ENCODE measurements at places on chromosomes 4 and X.

- no peak for DNase-seq
Measured at GRCh38 chr4:128986019-128986418, 107.3 kb downstream of the SCLT1 start.

- no peak for DNase-seq
Measured at GRCh38 chr4:113618205-113618604, 143.3 kb downstream of the CAMK2D start.

GRCh38 chr4:68865188-68865638 lies 49.4 kb downstream of the UGT2B10 start:
- DNase-seq, result no peak

DNA sequence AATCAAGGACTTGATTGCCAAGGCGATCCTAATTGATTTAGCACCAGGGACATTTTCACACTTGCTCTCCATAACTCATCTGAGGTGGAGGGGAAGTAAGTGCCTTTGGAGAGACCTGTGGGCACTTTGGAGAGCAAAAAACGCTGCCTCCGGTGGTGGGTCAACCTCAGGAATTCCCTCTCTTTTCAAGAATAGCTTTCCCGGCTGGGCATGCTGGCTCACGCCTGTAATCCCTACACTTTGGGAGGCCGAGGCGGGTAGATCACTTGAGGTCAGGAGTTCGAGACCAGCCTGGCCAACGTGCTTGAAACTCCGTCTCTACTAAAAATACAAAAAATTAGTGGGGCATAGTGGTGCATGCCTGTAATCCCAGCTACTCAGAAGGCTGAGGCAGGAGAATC lies 49.2 kb downstream of the PRPS1 start:
- DNase-seq, result no peak

DNA sequence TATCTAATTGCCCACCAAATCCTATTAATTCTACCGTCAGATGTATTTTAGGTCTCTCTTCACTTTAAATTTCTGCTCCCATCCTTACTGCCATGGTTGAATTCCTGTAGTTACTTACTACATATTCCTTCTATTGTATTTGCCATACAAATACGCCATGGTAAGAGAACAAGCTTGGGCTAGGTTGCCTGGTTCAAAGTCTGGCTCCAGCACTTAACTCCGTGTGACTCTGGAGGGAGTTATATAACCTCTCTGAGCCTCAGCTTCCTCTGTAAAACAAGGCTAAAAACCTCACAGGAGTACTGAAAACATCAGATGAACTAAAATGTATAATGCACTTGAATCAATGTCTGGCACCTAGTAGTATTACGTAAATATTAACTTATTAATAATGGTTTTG lies 260.3 kb upstream of the RPS6KA3 start:
- DNase-seq, result no peak

- DNase-seq, result no peak
Measured at GRCh38 chr4:36609661-36610060, 328.2 kb downstream of the DTHD1 start.

- no peak for DNase-seq
Measured at GRCh38 chr4:174749091-174749490, 80.0 kb downstream of the GLRA3 start.

GRCh38 chr4:101993002-101993841 lies 202.7 kb downstream of the BANK1 start:
- DNase-seq, result no peak

GRCh38 chr4:38818441-38818976 lies 13.9 kb upstream of the TLR1 start:
- DNase-seq, result no peak

DNA sequence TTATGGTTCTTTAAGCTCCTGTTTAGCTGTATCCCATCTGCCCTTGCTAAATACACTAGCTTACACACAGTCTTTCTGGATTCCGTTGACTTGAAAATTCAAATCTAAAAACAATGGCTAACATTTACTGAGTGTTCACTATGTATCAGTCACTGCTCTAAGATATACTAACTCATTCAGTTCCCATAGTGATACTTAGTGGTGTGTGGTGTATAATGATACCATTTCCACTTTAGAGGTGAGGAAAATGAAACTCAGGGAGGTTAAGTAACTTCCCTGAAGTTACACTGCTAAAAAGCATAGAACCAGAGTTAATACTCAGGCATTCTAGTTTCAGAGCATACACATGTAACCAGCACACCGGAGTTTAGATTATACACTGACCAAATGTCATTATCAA lies 762.0 kb downstream of the GRID2 start:
- no peak for DNase-seq

GRCh38 chr4:108519208-108519833 lies 101.1 kb upstream of the RPL34 start:
- no peak for DNase-seq

DNA sequence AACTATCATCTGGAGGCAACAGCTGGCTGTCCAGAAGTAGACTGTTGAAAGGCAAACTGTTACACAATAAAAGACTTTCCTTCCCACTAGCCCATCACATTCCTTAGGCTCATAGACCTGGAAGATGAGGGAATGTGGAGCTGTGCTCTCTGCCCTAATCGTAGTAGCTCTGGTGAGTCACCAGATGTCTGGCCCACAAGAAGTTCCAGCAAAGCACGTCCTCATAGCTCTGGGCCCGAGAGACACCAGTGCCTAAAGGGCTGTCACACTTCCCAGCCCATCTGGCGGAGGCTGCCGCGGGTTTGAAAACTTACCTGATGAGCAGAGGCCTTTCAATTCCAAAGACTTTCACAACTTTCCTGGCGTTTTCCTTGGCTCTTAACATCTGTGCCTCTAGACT lies 81.7 kb upstream of the STOX2 start:
- no peak for DNase-seq

DNA sequence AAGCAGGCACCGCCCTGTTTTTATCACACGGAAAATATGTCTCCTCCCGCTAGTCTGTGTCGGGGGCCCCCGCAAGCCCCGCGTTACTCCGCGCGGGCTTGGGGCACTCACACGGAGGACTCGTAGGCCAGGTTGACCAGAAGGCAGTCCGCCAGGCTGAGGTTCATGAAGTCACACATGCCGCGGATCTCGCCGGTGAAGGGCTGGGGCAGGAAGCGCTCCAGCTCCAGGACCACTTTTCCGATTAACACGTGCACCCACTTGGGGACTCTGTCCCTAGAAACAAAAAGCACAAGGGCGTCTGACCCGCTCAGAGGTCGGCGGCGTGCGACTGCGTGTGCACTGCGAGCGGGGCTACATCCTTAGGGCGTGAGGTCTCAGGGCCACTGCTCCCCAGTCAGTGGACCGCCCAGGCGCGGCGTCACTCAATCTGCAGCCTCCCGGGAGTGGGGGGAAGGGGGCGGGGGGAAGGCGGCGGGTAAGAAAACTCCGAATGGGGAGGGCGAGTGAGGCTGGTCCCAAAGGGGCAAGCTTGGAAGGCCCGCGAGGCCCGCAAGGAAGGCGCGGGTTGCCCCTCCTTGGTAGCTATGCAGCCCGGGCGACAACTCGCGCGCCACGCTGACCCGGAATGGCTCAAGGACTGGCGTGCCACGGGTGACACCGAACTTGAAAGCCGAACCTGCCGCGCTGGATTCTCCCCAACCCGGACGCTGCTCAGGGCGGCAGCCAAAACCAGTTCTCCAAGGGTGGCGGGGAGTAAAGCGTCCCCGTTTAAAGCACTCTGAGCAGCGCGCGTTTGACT lies 722 bp downstream of the NAAA start:
- DNase-seq, result peak; percentile 69

- no peak for DNase-seq
Measured at GRCh38 chrX:112380541-112381278, 298.1 kb upstream of the TRPC5 start.

- no peak for DNase-seq
Measured at GRCh38 chr4:21954916-21955315, 6.3 kb upstream of the KCNIP4 start.
